Activated CD8-positive, alpha-beta memory T cell treated with anti-CD3 and anti-CD28 coated beads for 1 hour (primary cell): ENCODE measurements at places on chromosomes 3 and 15.

DNA sequence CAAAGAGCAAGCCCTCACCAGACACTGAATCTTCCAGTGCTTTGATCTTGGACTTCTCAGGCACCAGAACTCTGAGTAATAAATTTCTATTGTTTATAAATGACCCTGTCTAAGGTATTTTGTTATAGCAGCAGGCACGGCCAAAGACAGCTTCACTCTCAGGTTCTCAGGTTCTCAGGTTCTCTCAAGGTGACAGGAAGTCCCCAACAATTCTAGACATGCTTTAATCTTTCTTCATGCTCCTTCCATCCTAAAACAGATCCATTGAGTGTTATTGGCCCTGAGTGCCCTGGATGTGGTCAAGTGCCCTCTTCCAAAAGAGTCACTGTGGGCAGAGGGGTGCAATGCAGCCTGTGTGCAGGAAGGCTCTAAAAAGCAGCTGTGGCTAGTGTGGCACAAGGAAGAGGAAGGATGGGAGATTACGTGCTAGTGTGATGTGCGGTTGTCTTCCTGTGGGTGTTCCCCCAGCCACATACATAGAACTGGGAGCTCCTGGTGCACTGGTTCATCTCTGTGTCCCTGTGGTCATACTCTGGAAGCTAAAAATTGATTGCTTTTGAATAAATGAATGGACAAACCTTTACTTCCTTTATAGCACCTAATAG is 11.0 kb upstream of the RAB7A start:
- no peak for DNase-seq

DNA sequence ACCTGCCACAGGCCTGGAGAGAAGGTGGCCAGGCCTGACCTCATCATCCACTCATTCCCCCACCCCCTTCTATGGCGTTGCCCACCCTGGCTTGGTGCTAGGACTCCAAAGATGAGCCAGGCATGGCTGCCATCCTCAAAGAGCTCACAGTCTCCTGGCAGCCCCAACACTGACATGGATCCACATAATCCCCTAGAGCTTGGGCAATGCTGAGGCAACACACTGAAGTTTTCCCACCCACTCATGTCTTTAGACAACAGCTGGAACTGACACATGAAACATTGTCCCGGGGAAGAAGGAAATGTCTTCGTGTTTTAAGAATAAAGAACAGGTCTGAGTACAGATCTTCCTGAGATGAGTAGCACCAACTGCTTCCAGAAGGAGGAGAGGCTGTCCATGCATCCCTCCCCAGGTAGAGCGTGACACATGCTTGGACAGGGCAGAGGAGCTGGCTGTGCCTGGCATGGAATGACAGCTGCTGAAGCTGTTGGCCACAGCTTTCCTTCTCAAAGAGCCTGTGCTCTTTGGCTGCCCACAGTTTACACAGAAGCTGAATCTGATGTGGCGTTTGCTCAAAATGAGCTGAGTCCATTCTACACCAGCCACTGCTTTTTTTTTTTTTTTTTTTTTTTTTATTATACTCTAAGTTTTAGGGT is 70.1 kb downstream of the HOMER2 start:
- DNase-seq, result no peak

- DNase-seq, result no peak
Measured at GRCh38 chr3:94413336-94414108, 350.7 kb downstream of the NSUN3 start.

DNA sequence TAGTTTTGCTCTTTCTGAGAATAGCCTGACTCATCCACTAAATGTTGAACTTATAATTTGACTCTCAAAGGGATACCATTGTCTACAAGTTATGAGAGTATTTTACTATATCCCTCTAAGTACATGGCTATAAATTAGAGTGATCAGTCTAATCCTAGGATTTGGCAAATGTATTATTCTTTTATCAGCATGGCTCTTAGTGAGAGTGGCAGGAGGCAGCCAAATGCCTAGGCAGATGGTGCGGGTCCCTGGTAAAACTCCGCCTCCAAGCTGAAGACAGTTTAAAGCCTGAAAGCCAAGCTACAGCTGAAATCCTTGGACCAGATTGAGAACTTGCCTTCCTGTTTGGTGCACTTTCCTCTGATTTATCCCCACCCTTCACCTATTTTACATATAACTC is 631.8 kb downstream of the SQOR start:
- no peak for DNase-seq

GRCh38 chr3:148083526-148084182 is 614.0 kb upstream of the AGTR1 start:
- DNase-seq, result no peak
